Mesenteric fat pad (tissue), 1 donor: ENCODE measurements at places on chromosomes 6 and 20.

DNA sequence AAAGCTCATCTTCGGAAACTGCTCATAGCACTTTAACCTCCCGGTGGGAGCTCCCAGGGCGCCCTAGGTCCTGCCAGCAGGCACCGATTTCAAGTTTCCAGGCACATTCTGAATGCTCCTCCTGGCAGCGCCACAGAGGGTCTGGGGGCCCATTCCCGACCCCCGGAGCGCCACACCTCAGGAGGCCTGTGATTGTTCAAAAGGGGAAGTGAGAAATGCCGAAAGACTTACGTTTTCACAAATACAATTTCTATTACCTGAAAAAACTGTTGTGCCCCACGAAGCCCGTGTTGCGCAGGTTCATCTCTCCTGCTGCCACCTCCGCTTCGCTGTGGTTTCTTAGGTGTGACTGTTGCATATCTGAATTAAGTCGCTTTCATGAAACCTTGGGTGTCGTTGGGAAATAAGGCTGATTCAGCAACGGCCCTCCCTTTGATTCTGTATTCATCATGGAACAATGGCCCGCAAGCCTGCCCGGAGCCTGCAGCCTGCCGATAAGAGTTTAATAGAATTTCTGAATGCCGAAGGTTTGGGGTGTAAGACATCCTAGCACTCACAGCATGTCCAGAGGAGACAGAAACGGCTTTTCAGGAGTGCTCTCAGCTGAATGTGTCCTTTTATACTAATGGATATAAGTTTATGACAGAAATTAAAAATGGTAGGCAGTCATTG, 1.9 kb upstream of the MYT1 start:
- no peak for DNase-seq

DNA sequence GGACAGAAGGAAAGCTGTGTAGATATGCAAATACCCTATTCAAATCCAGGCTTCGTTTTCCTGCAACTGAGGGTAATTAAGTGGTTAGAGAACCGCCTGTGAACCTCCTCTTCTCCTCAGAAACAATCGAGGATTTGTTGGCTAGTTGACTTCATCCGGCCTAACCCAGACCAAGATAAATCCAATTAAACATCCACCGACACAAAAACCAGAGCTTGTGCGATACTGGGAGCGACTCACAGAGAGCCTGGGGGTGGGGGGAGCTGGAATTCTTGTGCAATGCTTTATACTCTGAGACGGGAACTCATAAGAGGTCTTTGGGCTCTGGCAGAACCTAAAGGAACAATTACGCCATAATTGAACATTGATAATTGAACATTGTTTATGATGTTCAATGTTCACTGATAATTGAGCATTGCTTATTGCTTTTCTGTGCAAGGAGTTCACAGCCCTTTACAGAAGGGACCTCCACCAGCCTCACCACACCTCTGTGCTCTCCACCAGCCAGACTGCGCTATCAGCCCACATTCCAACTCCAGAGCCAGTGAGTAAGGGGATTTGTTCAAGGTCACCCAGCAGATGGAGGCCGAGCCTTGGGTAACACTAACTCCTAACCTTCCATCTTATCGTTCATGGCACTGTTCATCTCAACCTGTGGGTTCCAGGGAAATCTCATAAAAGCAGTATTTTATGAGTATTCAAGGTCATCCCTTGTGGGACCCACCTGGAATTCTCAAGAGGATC, 429.6 kb upstream of the JARID2 start:
- no peak for DNase-seq

GRCh38 chr20:53926428-53927028, 143.9 kb downstream of the BCAS1 start:
- DNase-seq = no peak

DNA sequence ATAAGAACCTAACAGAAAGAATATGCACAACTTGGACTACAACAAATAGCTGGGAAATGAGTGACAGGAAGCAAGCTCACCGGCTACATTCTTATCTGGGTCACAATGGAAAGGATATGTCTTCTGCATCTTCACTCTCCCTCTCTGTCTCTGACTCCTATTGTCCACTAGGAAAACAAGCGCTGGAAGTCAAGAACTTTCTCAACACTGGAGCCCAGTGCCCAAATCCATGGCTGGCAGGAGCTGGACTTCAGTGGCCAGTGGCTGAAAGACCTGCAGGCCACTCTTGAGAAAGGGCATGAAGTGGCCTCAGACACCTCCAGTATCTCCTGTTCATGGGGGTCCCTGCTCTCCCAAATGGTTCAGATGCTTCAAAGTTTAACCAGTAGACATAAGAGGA, 62.0 kb downstream of the FAM50B start:
- no peak for DNase-seq
